ENCODE measurements at places on chromosomes 2 and 18.

DNA sequence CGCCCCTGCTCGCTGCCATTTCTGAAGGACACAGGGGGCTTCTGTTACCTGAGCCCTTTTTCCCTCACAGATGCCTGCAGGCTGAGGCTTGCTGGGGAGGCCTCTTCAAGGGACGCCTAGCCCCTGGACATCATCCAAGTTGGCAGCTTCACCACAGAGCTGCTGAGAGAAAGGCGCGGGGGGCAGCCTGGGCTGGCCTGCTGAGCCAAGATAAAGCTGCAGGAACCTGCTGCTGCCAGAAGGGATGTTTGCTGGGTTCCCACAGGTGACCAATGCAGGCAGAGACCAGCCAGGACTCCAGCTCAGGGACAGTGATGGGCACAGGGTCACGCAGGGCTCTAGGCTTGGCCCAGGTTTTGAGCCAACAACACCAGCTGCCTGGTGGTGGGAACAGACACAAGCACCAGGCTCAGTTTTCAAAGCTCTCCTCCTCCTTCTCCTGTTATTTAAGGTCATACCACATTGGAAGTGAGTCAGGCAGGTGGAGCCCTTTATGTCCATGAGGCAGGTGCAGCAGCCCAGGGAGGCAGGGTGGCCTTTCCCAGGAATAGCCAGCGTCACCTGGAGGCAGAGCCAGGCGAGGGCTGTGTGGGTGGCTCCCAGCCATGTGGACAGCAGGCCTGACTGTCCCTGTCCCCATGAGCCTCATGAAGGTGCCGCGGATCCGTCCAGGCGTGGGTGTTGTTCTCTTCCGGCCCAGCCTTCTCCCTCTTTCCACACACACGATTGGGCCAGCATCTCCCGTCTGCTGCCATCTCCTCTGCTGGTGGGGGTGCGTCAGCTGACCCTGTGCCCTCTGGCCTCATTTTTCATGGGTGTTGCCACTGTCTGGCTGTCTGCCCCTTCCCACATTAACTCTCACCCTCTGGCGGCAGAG, 515.5 kb upstream of the MYT1L start:
- no peak for DNase-seq

- no peak for DNase-seq
These were observed 141.8 kb downstream of the MYO5B start for GRCh38 chr18:50053111-50053510.

DNA sequence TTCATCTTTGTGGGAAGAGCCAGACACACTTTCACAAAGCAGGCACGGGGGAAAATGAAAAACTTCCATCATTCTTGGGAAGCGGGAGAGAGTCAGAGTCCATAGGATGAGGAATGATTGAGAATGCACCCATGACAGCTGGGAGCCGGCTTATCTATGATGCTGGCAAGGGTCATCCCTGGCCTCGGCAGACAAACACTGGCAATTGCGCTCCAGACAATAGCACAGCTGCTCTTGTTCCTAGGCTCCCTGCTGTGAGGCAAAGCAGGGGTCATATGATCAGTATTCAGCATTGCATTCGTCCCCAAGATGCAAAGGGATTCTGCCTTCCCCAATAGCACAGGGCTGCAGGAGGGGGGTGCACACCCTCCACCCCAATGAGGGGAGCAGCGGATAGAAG, 33.0 kb downstream of the CYRIA start:
- no peak for DNase-seq

GRCh38 chr2:105584435-105585010, 160.2 kb upstream of the NCK2 start:
- DNase-seq, result no peak

DNA sequence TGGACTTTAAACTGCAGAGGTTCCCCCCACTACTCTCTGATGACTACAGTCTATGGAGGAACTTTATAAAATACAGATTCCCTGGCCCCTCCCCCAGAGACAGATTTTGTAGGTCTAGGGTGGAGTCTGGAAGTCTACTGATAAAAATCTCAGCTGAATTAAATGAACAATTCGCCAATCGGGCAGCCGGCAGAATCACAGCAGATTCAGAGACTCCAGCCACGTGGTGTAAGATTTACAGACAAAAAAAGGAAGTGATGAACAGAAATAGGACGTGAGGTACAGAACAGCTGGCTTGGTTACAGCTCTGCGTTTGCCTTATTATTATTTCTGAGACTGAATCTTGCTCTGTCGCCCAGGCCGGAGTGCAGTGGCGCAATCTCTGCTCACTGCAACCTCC, 21.4 kb upstream of the MTA3 start:
- no peak for DNase-seq

DNA sequence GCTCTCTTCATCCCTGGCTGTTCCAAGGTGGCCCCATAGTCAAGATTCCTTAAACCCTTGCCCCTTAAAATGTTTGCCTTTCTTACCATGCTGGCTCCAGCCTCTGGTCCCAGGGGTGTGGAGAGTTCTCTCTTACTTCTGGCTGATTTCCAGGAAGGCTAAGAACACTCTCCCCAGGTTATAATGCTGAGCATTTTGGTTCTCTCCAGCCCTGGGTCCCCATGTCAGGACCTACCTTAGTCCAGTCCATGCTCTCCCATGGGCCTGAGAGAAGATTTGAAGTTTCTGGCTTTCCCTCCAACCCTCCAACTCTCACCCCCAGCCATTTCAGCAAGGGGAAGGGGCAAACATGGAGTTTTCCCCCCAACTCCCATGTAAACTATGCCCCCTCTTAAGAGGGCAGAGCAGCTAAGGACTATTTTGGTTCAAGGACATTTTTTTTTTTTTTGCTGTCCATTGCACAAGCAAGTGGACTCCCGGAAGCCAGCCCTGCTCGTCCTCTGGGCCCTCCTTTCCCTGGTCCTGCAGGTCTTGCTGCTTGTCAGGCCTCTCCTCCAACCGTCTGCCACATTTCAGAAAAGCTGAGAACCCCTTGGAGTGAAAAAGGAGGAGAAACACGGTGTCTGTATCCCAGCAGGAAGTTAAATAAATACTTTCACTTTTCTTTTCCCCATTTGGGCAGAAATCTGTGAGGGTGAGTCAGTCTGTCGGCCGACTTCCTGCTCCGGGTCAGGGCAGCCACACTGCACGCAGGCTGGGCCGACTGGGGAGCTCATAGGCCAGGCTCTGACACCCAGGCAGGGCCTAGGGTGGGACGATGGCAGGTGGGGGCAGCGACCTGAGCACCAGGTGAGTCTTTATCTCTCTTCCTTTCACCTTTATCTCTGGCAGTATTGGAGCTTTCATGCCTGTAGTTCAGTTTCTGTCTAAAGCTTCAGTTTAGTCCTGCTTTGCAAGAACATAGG, at the start of gene SP140L:
Gene SP140L (plus strand): TSS at position 741 of the 965 bp plus-strand sequence. CDS start 77 bp downstream, at position 818.
- peak; percentile 60 for DNase-seq
